Retinal pigment epithelial cell (primary cell): ENCODE measurements at places on chromosomes 12 and 14.

- no peak for DNase-seq
Observed at GRCh38 chr14:104315169-104315568, 176.8 kb downstream of the KIF26A start.

GRCh38 chr12:66014818-66015217 lies 115.7 kb downstream of the LLPH start:
- no peak for DNase-seq

GRCh38 chr14:38419579-38419978 lies 163.7 kb upstream of the CLEC14A start:
- no peak for DNase-seq

DNA sequence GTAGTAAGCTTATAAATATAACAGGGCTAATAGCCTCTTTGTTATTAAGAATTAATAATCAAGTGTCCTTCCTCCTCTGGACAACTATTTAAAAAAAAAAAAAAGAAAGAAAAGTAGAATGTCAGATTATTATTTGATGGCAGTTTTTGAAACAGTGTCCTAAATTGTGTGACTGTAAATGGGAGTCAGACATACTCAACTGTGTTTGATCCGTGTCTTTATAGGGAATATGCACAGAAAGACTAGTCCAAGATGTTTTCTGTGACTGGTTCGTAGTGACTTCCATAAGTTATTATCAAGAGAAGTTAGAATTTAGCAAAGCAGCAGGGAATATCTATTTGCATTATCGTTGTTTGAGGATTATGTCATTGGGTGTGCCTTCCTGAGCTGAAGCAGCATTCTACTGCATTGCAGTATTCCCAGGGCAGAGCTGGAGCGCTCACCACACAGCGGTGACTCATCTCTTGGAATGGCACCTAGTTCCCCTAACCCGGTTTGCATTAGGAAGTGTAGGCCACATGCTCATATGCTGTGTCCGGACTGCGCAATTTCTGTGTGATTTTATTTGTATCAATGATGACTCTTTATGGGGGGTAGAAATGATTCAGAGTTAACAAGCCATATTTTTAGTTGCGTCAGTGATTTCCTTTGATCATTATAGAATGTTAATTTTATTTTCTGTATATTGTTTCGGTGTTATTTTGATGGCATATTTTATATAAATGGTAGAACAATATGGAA lies 7.9 kb downstream of the DYNC1H1 start:
- DNase-seq = peak; percentile 97

DNA sequence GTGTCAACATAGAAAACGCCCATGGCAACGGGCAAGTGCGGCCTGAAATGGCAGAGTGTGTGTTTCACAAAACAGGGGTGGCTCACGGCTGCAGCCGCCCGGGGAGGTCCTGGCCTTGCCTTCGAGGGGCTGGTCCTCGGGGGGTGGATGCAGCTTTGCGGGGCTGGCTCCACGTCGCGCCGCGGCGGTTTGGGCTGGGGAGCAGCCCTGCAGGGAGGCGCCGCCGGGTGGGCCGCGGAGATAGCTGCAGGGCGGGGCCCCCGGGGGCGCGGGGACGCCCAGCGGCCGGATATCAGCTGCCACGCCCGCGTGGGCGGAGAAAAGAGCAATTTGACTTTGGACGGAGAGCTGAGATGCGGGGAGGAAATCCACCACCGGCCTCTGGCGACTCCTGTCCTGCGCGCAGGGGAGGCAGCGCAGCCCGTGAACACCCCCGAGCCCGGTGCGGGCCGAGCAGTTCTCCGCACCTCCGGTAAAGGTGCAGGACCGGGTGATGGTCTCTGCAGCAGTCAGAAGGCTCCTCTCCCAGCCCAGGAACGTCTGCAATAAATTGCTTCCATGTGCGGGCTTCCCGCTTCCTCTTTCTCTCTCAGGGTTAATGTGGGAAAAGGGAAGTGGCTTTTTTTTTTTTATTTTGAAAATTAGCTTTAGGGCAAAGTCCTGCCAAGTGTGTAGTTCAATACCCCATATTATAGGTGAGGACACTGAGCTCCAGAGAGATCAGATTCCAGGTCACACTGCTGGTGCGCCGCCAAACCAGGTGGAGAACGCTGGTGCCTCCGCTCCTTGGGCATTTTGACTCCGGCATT lies 110.5 kb downstream of the ARF6 start:
- no peak for DNase-seq
